ENCODE measurements at places on chromosomes 7 and 10.

DNA sequence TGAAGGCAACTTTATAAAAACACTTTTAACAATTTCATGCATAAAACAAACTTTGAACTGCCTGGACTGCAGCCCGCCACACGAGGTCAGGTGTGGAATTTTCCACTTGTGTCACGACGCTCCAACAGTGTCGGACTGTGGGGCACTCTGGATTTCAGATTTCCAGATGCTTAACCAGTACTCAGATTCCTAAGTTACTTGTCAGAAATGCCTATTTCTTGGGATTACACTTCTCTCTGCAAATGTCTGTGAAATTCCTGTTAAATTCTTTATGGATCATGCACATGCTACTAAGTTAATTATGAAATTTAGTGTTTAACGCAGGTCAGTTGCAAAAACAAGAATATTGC lies 473 bp upstream of the GPER1 start:
- no peak for DNase-seq

GRCh38 chr10:104328896-104329710 lies 9.2 kb downstream of the ITPRIP start:
- DNase-seq = peak; percentile 59

DNA sequence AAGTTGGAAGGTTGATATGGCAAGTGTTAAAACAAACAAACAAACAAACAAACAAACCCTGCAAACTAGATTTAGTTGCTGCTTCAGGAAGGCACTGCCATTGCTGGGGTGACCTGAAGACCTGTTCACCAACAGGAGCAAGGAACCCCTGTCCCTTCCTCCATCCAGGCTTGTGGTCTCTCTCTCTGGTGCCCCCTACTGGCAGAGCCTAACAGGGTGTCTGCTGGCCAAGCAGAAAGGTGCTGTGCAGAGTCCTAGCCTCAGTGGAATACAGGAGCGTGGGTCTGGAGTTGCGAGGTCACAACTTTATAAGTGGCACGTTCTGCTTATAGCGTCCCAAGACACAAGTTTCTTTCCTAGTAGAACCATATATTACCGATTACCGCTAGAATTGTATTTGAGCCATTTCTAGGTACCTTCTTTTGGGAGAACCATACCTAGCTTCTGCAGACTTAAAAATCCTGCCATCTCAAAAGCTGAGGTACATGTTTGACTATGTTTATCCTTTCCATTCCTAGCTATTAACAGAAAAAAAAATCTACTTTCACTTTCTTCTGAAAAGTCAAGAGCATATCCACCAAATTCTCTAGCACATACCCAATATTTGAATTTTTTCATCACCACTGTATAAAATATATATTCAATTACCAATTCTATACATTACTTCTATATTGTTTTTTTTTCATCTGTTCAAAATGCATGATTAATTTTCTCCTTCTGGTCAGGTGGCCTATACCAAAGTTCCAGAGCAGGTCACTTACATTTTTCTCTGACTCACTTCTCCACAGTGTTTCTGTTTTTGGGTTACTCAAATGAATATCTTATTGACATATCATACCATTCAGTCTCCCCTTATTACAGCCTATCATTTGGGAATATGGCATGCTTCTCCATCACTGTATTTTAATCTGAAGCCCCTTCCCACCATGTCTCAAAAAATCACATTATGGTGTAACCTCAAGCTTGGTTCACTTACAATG lies 29.1 kb upstream of the CALD1 start:
- DNase-seq = peak; percentile 64

- no peak for DNase-seq
Measured at GRCh38 chr10:16941870-16942269, 124.6 kb upstream of the RSU1 start.

DNA sequence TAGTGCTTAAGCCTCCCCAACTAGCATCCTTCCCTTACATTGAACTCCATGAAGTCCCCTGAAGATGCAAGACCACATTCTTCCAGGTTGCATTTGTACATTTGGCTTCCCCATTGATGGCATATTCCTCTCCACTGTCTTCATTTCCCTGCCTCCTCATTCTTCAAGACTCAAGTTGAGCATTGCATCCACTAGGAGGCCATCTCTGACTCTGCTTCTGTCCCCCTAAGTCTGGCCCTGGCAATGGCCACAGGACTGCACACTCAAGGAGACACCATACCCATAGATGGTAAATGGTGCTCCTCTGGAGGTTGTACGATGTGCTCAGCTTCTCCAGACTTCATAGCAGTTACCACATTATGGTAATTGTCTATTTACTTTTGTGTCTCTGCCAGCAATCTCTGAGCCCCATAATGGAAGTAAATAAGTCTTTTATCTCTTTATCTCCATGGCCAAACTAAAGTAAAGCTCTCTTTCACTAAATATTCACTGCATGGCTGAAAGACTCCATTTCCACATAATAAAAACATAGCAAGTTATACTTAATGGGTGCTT lies 112.6 kb downstream of the PTPRZ1 start:
- no peak for DNase-seq

DNA sequence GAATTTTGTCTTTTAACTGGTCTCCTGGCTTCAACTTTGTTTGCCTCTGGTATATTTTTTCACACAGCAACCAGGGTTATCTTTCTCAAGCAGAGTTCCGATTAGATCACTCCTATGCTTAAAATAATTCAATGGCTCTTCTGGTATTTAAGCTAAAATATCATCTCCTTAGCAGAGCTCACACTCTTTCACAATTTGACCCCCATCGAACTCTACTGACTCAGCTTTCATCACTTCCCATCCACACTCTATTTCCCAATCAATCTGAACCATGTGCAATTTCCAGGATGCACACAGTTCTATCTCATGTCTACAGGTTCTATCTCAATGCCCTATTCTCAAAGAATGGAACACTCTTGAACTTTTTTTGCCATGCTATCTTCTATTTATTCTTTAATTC lies 809.5 kb downstream of the GRID1 start:
- no peak for DNase-seq

DNA sequence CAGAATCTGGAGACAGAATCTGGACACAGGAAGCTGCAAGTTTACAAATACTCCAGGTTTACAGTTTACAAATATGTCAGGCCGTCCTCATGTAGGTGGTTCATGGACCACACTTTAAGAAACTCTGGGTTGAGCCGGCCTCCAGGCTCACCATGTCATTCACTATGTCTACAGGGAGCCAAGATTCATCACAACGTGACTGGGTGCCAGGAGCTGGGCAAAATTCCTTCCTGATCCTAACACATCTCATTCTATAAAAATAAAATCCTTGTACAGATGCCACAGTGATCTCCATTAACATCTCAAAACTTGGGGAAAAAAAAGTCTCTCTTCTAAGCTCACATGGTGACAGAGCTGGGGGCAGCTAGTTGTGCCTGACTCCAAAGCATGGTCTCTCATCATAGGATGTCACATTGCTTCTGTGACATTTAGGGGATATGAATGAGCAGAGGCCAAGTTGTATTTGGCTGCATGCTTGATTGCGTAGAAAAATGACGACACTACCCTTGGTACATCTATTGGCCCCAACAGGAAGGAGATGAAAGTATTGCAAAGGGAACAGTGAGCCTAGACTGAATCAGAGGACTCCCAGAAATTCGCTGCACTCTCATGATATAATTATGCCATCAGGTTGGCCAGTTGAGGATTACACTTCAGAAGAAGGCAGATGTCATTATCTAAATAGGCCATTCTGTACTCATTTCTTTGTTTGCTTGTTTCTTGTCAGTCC lies 35.9 kb downstream of the MTURN start:
- no peak for DNase-seq

DNA sequence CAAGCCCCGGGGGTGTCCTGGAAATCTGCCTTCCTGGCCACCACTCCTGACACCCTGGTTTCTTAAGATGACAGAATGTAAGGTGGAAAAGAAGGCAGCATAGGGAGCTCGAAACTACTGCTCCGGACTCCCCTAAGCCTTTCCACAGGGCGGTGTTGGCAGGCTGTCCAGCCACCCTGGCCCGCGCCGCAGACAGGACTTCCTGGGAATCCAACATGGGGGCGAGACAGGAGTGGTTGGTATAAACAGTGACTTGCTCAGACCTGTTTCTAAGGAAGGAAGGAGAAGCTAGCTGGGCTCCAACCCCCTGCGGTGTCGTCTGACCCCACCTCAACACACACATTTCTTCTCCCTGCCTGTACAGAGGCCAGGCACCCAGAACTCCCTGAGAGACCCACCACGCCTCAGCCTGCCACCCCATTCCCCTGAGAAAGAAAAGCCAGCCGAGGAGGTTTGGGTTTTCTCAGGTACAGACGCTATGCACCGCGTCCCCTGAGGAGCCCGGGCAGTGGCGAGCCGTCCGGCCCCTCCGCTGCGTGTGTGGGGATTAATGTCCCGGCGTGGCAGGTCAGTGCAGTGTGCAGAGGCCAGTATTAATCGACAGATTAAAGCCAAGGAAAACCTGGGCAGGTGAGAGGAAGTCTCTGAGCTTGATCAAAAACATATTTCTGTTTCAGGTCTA lies 349.6 kb upstream of the MKI67 start:
- no peak for DNase-seq

DNA sequence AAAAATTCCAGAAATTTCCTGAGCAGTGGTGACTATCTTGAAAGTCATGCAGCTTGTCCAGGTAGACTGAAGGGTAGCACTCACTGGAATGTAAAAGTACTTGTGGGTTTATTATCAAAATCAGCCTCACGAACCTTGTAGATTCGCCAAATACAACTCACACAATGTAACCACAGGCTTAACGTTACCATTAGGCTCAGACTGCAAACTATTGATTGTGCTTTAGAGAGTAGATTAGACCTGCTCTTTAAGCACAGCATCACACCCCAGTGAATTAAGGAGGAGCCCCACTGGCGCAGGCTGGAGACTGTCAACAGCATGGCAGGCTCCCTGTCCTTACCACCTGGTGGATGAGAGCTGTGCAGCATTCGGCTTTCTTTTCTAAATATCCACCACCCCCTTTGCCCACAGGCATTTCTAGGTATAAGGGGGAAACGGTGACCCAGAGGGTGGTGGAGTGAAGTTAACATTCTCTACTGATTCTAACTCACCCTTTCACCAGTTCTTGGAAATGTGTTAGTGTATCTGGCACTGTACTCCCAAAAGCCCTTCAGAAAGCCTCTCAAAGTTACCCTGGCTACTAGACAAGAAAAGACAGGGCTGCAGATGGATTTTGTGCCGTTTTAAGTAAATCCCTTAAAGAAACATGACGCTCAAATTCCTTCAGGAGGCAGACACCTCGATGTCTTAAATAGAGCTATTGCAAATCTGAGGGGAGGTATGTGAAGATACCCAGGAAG lies 56.6 kb downstream of the GSDME start:
- no peak for DNase-seq

- DNase-seq = no peak
Measured at GRCh38 chr7:44385434-44386138, 60.2 kb upstream of the CAMK2B start.

DNA sequence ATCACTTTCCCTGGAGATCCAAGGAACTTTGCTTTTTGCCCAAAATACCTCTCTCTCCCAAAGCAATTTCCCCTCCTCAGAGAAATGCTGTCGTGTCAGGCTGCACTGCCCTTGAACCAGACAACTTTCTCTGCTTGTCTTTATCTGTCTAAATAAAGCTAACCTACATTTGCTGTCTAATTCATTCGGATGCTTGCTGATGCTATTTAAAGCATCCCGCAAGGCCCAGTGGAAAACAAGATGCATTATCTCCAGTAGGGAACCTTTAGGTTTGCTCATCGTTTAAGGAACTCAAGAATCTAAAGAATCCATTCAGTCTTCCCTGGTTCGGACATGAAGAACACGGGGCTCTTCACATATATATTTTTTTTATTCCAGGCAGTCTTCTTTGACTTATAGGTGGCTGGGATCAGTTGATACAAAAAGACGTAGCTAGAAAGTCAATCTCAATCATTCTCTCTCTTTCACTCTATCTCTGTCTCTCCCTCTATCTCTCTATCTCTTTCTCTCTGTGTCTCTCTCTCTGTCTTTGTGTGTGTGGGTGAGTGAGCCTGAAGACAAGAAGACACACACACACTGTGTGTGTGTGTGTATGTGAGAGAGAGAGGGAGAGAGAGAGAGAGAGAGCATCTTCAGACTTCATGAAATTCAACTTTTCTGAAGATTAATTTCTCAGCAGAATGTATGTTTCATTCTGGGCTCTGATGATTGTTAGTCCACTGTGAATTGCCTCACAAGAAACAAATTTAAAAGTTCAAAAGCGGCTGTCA lies 92.8 kb upstream of the MKLN1 start:
- DNase-seq = no peak

- no peak for DNase-seq
Measured at GRCh38 chr10:15293862-15294842, 76.9 kb downstream of the FAM171A1 start.

DNA sequence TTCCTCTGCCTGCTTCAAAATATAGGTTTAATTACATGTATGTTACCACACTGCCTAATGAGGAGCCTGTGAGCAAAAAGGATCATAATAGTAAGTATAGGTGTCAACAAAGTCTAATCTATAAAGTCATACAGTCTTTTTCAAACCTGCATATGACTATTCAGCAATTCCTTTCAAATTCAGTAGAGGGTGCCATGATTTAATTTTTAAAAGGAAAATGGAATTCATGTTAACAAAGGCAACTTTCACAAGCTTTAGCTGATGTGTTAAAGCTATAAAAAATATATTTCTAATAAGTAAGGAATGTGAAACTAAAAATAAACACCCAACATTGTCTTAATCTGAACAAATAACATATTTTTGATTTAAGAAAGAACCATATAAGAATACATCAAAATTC lies 52.1 kb downstream of the MPP7 start:
- no peak for DNase-seq

GRCh38 chr10:20993389-20993788 lies 96.3 kb upstream of the NEBL start:
- DNase-seq = no peak

- DNase-seq = no peak
Measured at GRCh38 chr7:101945034-101945758, 127.8 kb downstream of the CUX1 start.

- no peak for DNase-seq
Measured at GRCh38 chr7:429828-430180, 89.8 kb downstream of the PDGFA start.

DNA sequence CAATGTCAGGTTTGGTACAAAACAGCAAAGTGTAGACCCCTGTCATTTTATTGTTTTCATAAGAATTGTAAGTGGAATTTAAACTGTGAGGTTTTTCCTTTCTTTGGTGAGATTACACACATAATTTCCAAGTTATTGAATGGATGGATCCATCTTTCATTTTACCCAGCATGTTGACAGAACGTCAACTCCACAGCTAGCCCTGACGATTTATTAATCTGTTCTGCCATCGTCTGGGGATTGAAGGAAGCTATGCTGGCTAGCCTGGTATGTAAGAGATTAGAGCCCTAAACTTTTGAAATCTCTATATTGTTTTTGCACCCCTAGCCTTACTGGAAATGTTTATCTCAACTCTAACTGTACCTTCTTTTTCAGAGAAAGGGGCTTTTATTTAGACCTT lies 8.6 kb downstream of the WNT16 start:
- DNase-seq = no peak

GRCh38 chr10:67788028-67788886 lies 49.7 kb downstream of the DNAJC12 start:
- DNase-seq = peak; percentile 53

GRCh38 chr10:13936826-13937225 lies 350.1 kb downstream of the PRPF18 start:
- no peak for DNase-seq

Data from stimulated activated CD4-positive, alpha-beta T cell treated with anti-CD3 and anti-CD28 coated beads, Interleukin-12 subunit alpha, Interleukin-12 subunit beta, amount 100 ng/mL, for 24 hours (primary cell).